Nasal cavity respiratory epithelium epithelial cell of viscerocranial mucosa (primary cell): ENCODE measurements at places on chromosomes 4 and X. TPM values are rescaled to one million over a fixed set of nuclear protein-coding genes. Genes with fewer than 3 reads are reported as not detected.

The UGT2A1 gene
- total RNA-seq = not detected in 2 replicates

The RPL9 gene
- total RNA-seq = 1,708 and 3,288 TPM in 2 replicates

The SSX3 gene
- total RNA-seq = not detected in 2 replicates

The MTNR1A gene
- under 0.01 and 0.07 TPM in 2 replicates for total RNA-seq
